ENCODE measurements at places on chromosomes 5 and 9.

DNA sequence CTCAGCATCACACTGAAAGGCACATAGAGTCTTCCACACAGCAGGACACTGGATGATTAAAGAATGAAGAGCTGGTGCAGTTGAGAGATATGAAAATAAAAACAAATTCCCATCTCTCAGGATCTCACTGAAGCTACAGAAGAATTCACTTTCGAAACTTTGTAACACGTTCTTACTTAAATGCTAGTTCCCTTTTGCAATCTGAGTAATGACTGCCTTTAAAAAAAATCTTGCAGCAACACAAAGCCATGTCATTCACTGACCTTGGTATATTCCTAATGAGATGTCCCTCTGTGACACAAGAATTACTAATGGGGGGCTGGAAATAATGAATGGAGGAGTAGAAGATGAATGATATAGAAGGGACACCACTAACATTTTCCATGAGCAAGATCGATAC, 201.8 kb downstream of the GLIS3 start:
- DNase-seq, result no peak

DNA sequence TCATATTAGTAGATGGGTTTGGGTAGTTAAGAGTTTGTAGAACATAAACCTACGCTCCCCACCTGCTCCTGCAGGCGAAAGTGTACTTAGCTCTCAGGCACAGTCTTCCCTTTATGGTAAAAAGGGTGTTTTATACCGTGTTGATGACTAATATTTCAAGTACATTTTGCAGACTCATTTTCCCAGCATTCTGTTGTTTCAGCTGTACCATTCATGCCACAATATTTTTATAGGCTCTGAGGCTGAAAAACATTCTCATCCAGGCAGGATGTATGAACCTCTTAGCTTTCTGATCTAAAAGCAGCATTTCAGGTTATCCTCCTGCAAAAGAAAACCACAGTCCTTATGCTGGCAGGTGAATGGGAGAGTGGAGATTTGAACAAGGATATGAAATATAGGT, 231.4 kb downstream of the NR2F1-AS1 start:
- no peak for DNase-seq

- peak; percentile 87 for DNase-seq
Observed at GRCh38 chr5:135191084-135191826, 157.2 kb upstream of the PITX1 start.

- DNase-seq, result no peak
Observed at GRCh38 chr9:23663946-23664345, 162.1 kb downstream of the ELAVL2 start.

DNA sequence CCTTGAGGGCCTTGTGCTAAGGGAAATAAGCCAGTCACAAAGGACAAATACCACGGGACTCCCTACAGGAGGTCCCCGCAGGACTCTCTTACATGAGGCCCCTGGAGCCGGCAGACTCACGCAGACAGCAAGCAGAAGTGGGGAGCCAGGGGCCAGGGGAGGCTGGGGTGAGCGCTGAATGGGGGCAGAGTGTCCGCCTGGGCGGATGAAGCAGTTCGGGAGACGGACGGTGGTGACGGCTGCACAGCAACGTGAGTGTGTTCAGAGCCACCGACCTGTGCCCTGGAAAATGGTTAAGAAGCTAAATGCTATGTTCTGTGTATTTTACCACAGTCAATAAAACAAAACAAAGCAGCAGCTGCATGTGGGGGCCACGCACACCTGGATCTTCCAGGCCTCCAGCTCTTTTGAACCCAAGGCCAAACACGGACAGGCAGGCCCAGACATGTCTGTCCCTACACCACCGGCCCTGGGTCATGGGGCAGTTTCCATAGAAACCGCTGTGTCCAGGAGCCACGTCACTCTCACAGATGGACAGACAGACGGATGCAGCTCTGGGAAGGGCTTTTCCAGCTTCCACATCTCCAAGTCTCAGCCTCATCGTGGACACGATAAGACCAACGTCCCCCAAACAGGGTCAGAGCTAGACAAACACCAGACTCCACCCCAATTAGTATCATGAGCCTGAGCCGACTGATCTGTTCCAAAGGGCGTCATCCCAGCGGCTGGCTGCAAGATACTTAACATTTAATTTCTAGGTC, 103.9 kb downstream of the VAV2 start:
- DNase-seq, result no peak

- DNase-seq, result no peak
Observed at GRCh38 chr5:119878712-119879111, 249.4 kb downstream of the FAM170A start.

DNA sequence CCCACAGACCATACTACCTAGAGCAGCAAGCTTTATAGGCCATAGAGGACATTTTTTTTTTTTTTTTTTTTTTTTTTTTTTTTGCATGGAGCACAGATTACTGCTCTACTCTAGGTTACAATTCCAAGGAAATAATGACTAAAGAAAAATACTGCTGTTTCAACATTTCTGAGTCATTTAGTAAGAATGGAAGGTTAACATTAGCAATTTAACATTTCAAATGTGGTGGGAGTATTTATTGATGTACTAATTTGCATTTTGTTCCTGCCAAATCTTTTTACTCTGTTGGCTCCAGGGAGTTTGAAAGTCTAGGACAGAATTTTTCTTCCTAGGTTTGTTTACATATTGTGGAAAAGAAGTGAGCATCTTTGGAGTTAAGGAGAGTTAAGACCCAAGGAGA, 142.1 kb upstream of the CCDC152 start:
- DNase-seq, result no peak
